ENCODE measurements at places on chromosomes 11 and 22.

GRCh38 chr11:97614606-97615005, 1224.8 kb downstream of the JRKL start:
- DNase-seq = no peak

DNA sequence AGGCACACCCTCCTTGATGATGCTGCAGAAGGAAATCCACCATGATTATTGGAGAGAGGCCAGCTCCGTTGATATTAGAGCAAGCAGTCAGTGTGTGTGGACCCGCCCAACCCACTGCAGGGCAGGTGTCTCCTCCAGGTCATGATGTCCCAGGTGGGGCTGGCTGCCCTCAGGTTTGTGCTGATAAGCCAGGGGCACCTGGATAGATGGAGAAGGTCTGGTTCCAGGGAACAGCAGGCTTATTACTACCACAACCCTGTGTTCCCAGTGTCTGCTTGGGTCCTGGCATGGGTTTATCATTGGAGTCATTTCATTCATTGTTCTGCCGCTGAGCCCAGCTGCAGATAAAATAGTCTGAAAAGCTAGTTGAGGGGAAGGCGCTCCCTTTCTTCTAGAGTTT, 181.1 kb upstream of the NECTIN1 start:
- DNase-seq = no peak

DNA sequence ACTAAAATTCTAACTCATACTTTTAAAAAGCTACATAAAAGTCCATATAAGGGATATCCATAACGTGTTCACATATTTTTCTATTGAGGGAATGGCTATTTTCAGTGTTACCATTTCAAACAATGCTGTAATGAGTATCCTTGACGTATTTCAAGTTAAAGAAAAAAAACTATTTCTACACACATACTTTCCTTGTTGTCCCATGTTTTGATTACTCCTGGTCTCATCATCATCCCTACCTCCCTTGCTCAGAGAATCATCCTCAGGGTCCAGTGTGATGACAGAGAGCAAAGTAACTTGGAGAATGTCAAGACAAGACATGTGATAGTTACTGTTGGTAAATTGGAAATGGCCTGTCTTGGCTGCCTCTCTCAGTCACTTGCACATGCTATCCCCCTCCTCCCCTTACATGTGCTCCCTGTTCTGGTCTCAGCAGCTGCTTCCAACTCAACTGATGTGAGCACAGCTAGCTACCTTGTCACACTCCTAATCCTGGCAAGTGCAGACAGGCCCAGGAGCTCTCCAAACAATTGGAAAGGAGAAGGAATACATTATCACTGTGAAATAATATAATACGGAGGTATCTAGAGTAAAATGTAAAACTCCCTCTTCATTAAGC, 21.8 kb downstream of the NUMA1 start:
- no peak for DNase-seq

DNA sequence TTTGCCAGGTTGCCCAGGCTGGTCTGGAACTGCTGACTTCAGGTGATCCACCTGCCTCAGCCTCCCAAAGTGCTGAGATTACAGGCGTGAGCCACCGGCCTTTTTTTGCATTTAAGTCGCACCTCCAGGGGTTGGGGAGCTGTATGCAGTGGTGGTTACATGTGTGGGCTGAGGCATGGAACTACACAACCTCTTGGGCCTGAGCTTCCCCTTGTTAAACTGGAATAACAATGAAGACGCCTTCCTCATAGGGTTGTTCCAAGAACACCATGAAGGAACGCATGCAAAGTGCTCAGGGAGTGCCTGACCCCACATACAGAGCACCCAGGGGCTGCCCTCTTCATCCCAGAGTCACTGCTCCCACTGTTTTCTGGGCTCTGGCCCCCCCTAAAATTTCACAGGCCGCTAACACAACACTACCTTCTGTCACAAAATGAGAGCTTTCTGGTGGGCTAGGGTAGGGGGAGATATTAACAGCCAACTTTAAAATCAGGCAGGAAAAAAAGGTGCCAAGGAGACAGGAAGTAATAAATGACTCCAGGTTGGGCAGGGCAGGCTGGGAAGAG, 1.3 kb upstream of the FAM118A start:
- DNase-seq = no peak

DNA sequence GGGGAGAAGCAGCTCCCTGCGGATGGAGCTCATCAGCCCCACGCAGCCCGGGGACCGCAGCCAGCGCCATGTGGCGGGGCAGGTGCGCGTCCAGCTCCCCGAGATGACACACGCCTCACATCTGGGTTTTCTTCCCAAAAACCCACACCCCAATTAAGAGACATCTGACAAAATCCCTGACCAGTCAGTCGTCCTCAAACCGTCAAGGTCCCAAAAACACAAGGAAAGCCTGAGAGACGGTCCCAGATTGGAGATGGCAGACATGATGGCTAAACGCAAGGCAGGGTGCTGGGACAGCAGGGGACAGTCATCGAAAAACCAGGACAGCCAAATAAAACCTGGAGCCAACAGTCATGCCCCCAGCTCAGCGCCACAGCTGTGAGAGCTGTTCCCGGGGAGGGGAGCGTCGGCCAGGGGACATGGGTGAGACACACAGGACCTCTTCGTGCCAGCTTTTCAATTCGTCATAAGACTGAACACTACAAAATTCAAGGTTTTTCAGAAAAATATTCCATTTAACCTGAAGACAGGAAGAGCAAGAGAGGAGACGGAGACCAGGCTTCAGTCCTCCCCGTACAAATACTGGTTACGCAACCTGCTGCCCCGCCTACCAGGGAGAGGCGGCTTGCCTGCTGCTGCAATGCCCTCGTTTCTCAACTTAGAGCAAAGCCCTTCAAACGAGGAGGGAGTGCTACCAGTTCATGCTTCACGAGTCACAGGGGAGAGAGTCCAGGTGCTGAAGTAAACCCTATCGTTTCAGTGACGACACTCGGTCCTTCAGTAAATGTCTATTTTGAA, 10.5 kb downstream of the TOLLIP start:
- DNase-seq = no peak

- DNase-seq = no peak
These were observed 459.6 kb downstream of the TBC1D22A start for GRCh38 chr22:47221840-47222615.

DNA sequence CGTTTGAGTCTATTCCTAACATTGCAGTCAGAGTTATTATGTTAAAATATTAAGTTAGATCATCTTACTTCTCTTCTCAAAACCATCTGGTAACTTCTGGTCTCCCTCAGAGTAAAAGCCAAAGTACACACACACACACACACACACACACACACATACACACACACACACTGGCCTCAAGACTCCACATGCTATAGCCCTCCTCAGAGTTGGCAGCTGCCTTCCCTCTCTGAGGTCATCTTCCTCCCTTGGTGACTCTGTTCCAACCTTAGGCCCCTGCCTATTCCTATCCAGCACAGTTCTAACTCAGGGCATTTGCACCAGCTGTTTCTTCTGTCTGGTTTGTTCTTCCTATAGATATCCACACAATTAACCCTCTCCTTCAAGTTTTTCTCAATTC, 272.0 kb upstream of the SESN3 start:
- DNase-seq = no peak

DNA sequence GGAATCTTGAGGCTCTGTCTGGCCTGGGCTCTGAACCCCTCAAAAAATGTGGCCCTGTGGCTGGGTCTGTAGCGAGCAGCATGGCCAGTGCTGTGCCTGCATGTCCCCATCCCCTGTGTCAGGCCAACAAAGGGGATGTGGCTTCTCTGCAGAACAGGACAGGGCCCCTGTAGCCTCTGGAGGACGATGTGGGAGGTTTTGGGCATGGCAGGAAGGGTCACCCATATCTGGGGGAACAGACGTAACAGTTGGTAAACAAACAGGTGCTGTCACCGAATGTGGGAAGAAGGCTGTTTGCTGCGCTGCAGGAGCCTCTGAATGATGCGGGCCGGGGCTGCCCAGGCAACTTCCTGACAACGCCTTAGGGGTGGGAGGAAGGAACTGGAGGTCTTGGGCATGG, 35.0 kb downstream of the LRP5 start:
- no peak for DNase-seq

DNA sequence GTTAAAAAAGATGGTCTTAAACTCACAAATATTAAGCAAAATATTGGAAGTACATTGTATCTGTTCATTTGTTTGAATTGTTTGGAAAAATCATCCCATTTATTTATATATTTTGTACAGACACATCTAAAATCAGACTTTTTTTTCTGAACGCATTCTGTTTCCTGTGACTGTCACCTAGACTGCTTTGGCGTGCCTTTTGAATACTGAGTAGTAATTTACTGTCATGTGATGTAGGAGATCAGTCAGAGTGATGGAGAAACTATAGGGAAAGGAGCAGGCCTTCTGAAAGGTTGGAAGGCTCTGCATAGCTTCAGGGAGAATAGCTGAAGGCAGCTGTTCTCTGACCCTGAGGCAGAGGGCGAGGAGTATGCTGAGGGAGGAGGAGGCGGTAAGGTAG, 452.0 kb upstream of the ARHGAP42 start:
- DNase-seq = no peak

GRCh38 chr11:34637303-34637702, 16.4 kb downstream of the EHF start:
- DNase-seq = no peak

DNA sequence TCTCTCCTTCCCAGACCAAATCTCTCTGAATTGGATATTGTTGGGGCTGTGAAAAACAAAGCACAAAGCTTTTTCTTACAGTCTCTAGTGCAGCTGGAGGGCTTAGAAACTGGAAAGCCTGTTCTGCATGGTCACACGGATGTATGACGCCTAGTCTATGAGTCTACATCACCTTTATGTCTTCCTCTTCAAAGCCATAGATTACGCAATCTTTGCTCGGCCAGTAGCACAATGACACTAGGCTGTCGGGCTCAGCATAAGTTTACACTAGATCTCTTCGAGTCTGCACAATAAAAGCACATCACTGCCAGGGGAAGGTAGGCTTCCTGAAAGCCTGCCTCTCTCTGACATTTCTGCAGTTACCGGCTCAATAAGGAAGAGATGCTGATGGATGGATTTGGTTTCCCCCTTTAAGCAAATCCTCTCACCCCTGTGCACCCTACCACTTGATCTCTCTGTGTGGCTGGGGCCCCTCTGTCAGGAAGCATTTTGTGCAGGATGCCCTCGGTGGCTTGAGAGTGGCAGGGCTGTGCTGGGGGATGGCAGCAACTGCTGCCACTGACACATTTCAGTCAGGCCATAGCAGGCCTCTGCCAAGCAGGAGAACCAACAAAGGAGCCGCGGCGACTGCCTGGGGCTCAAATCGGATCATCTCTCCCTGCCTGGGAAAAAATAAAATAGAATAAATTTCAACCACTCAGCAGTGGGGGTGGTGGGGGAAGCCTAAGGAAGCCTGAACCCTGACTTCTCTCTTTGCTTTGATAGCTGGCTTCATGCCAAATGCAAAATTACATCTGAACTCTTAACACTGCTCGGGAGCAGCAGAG, 1272.8 kb downstream of the LRRC4C start:
- DNase-seq = no peak

DNA sequence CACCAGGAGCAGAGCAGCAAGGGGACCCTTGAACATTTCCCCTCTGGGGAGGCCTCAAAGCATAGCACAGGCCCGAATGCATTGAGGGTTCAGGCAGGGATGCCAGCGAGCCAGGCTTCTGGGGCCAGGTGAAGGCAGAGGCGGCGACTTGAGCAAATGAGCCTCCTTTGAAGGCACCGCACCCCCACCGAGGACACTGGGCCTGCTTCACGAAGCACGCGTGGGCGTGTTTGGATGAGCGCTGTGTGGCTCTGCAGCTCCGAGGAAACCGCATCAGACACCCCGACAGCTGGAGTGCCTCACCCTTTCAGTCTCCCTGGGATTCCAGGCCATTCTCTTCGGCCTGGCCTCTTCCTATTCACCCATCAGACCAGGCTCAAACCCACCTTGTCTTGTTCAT, 301.8 kb downstream of the NTM start:
- no peak for DNase-seq

GRCh38 chr11:75269896-75270295, 29.3 kb downstream of the TPBGL start:
- no peak for DNase-seq

DNA sequence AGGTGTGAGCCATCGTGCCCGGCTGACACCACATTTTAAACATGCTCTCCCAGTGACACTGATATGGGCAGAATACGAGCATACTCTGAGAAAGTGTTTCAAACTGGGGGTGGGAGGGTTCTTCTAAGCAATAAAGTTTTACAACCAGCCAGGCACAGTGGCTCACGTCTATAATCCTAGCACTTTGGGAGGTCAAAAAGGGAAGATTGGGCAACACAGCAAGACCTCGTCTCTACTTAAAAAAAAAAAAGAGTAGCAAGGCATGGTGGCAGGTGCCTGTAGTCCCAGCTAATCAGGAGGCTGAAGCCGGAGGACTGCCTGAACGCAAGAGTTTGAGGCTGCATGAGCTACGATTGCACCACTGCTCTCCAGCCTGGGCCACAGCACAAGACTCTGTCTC, 2.2 kb downstream of the GANAB start:
- no peak for DNase-seq

DNA sequence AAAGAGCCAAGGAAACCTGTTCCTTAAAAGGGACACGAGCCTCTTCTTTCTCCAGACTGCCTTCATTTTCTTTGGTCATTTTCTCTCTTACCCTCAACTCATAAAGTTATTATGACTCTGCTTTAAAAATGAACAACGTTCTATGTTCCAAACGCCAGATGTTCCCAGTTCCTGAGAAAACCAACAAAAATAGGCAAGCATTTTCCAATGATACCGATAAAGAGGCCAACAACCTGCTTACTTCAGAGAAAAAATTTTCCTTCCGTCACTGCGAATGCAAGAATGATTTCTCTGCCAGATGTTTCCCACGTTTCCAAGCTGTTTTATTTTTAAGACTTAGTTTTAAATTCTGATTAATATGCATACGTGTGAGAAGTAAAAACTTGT, 315 bp upstream of the TRPC6 start:
- no peak for DNase-seq

GRCh38 chr11:58958500-58958899, 19.2 kb downstream of the GLYATL1 start:
- DNase-seq = no peak

DNA sequence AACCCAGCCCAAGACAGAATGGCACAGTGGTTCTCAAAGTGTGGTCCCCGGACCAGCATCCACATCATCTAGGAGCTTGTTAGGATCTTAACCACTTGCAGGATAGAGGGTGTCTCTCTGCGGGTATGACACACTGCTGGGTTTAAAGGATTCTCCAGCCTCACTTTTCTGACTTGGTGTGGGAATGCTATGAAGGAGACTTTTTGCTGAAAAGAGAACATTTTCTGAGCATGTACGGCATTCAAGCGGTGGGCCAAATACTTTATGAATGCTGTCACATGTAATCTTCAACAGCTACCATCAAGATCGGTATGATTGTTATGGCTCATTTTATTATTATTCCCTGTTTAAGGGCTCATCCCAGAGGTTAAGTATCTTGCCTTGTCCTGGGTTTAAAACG, 1.8 kb upstream of the CD82 start:
- no peak for DNase-seq

- no peak for DNase-seq
These were observed 2.4 kb downstream of the C22orf15 start for GRCh38 chr22:23764899-23765881.

Data from stimulated activated CD8-positive, alpha-beta memory T cell treated with anti-CD3 and anti-CD28 coated beads, Interleukin-7, amount 100 ng/mL, for 4 hours (primary cell).